CD14-positive monocyte (primary cell): ENCODE measurements at places on chromosomes 1 and 21.
A peak's percentile ranks its signal among the peaks of the same experiment; 100 is the strongest.

GRCh38 chr1:155507945-155508344, 54.7 kb downstream of the ASH1L start:
- no peak for DNase-seq

DNA sequence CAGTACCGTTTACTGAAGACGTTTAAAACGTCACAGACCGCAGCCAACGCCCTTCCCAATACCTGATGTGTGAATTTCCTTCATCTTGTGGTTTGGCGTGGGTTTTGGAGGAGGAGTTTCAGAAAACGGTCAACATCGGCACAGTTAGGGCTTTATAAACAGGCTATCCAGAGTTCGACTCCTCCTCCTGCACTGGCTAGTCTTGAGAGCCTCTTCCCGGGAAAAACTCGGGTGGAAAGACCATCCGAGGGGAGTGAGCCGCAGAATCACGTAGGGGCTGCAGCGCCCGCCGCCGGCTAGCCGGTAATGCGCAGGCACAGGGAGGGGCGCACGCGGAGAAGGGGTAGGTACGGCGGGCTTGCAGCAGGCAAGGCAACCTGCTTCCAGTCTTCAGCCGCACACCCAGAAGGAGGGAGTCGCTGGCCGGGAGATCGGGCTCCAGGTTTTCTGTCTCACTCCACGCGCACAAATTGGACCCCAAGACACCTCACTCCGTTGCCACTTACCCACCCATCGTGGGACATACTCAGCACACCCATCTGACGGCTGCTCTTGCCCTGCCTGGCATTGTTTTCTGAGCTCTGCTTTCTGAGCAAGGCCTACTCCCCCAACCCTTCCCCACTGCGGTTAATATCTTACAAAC, 25.4 kb downstream of the SLC19A2 start:
- peak; percentile 27 for DNase-seq

DNA sequence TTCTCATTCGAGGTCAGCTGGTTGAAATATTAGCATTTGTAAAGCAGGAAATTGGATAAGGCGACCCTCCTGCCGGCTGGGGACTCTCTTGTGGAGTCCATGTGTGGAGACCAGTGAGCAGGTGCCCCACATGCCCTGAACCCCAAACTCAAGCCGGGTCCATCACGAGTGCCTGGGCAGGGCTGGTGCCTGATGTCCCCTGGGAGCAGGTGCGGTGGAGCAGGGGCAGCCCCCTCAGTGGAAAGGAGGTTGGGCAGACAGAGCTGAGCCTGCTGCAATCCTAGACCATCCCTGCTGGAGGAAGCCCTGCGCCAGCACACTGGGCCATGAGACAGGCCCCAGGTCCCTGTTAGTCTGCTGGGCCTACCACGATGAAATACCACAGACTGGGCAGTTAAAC, 395.6 kb downstream of the NPHP4 start:
- DNase-seq = no peak

DNA sequence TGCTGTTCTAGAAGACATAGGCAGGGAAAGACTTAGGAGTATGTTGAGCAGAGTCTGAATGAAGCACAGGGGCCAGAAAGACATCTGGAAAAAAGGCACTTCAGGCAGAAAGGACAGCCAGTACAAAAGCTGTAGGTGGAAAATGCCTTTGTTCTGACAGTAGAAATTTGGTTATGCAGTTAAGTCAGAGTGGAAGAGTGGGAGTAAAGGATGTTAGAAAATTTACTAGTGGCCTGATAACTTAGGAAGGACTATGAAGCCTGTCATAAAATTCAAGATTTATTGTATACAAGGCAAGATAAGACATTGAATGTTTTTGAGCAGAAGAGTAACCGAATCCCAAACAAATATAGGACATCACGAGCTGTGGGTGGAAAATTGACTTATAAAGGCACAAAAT, 987.9 kb downstream of the PLA2G4A start:
- DNase-seq = no peak

DNA sequence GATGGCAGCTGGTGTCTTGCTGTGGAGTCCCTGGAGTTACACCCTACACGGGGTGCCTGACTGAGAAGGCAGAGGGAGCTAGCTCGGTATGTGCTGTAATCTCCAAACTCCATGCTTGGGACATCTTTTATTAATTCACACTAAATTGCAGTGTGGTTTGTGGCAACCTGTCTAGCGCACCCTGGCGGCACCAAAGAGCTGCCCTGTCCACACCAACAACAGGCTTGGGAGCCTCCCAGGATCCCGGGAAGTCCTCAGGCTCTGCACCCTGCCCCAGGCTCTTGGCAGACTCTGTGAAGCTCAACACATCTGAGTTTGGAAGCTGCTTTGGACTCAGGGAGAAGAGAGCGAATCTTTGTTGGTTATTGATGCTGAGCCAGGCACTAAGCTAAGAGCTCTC, 138.9 kb downstream of the IGSF21 start:
- no peak for DNase-seq

- no peak for DNase-seq
These were observed 164.3 kb downstream of the MIS18A start for GRCh38 chr21:32114419-32115035.

- DNase-seq = no peak
These were observed 11.1 kb downstream of the TENT5C start for GRCh38 chr1:117616967-117617366.

DNA sequence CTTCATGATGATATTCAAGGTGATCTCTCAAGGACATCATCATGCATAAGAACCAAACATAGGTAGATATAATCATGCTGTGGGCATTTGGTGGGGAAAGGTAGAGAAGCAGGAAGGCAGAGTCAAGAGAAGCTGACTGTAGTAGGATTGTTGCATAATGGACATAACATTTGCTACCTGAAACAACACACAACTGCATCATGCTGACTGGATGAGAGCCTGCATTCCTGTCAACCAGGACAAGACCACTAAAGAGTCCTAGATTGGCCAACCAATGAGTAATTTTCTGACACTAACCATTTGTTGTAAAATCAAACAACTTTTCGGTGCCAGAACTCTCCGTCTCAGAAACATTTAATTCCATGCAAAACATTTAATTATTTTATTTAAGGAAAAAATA, 377.2 kb downstream of the PLPP3 start:
- DNase-seq = no peak

- DNase-seq = no peak
These were observed 12.6 kb downstream of the VN1R5 start for GRCh38 chr1:247268390-247269045.

GRCh38 chr21:41405321-41405720, 20.7 kb upstream of the MX1 start:
- DNase-seq = peak; percentile 25

DNA sequence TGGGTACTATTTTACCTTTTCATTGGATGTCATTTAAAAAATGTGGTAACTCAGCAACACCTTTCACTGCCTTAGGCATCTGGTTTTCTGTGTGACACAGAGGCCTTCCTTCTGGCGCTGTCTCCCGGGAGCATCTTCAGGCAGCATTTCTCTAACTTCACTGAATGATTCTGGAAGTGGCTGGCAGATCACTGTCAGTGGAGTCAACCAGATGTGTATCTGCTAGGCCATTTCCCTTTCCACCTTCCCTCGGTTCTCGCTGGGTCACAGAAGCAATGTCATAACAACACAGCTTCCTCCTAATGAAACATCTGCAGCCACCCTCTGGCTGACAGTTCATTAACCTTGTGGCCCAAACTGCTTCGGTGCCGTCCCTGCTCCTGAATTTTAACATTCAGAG, 137.8 kb downstream of the KIF26B start:
- DNase-seq = peak; percentile 11

GRCh38 chr1:234582681-234583301, 27.2 kb downstream of the IRF2BP2 start:
- DNase-seq = no peak

GRCh38 chr1:239718997-239719628, 332.7 kb downstream of the CHRM3 start:
- no peak for DNase-seq

GRCh38 chr1:1005774-1006304, 5.9 kb upstream of the HES4 start:
- DNase-seq = no peak

GRCh38 chr21:38954588-38955004, 148.9 kb downstream of the ETS2 start:
- no peak for DNase-seq

DNA sequence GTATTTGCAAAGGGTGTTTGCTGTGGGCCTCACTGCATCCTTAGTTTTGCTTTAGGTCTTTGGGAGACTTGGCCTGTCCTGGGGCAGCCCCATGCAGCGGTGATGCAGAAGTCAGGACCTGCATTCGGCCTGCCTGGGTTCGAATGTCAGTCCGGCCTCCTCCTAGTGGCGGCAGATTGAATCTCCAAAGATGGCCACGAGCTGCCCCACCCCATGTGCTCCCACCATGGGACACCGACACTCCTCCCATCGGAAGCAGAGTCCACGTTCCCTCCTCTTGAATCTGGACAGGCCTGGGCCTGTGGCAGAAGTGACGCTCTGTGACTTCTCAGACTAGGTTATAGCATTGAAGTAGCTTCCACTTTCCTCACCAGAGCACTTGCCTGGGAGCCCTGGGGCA, 16.3 kb upstream of the NPPB start:
- no peak for DNase-seq

- no peak for DNase-seq
These were observed 165.8 kb downstream of the AK5 start for GRCh38 chr1:77447669-77448068.

- DNase-seq = no peak
These were observed 414.0 kb downstream of the PRDM2 start for GRCh38 chr1:14113841-14114567.

DNA sequence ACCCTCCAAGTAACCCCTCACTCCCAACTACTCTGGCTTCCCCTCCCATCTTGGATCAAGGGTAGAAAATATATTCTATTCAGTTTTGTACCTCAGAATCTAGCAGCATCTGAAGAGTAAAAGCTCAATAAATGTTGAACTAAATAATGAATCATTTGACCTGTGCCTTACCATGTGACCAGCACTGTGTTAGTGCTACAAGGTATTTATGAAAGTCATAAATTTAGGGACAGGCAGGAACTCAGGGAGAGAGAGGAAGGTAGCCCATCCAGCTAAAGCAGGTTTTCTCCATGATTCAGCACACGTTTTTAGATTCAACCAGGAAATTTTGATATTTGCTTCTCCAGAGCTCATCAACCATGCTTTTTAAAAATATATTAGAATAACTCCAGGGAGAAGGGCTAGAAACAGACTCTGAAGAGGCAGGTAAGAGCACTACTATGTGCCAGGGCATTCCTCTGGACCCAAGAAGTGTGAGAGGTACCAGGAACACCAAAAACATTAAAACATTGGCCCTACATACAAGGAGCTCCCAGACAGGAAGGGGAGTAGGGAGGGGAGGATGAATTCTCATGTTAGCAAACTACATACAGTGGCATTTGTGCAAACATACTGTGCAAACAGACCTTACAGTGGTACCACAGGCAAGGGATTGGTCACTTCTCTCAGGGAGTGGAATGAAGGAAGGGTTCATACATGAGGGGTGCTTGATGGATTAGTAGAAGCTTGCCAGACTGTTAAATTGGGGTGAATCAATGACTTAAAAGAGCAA, 64.3 kb downstream of the FYB2 start:
- DNase-seq = no peak

- DNase-seq = no peak
These were observed 10.7 kb downstream of the AKIRIN1 start for GRCh38 chr1:39001516-39002421.

- no peak for DNase-seq
These were observed 43.0 kb downstream of the PLXNA2 start for GRCh38 chr1:208201229-208201628.

- DNase-seq = no peak
These were observed 221.2 kb downstream of the FMN2 start for GRCh38 chr1:240312872-240313271.

DNA sequence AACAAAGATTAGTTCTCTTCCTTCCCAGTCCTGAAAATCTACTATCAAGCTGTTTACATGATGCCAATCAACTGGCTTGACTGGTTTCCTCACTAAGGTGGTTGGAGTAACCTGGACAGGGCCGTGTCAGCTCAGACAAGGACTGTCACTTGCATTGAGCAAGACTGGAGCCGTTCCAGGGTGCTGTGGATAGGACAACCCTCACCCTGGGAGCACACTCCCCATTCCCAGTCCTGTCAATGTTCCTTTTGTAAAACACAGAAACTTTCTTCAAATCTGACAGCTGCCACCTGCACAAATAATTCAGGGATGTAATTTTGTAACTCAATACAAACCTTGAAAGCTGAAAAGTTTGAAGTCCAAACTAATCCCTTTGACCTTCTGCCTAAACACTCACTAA, 31.4 kb downstream of the PLPP3 start:
- DNase-seq = no peak

GRCh38 chr21:40099809-40100208, 232.6 kb downstream of the PCP4 start:
- no peak for DNase-seq

DNA sequence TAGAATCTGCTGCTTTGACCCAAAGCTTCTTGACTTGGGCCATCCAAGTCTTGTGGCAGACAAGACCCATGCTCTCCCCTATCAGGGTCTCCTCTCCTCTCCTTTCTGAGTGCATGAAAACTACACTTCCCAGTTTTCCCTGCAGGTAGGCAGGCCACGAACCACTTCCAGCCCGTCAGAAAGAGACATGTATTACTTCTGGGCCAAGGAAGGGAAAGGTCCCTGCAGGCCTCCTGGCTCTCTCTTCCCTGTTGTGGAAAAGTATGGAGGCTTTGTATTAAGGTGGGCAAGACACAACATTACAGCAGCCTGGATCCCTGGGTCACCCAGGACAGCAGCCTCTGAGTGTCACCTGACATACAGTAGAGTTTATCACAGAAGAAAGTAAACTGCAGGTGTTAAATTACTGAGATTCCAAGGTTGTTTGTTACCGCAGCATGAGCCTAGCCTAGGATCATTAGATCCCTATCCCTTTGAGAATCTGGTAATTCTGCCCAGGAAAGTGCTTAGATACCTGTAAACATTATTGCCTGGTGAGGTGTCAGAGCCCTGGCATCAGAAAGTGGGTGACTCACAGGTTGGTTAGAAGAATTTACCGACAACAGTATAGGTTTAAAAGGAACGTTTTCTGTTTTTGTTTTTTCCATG, 717.3 kb downstream of the MATN1 start:
- no peak for DNase-seq

GRCh38 chr1:245978915-245979314, 528.2 kb downstream of the SMYD3 start:
- DNase-seq = no peak
